ENCODE measurements at places on chromosomes 1 and 21. TPM values are rescaled to one million over a fixed set of nuclear protein-coding genes. Genes with fewer than 3 reads are reported as not detected.

TMEM240 gene
- total RNA-seq, result 2.7 TPM

SPRR2A gene
- not detected for total RNA-seq

SAMD11 gene
- 7.7 TPM for total RNA-seq

KRTAP19-6 gene
- not detected for total RNA-seq

CALML6 gene
- 0.29 TPM for total RNA-seq

CHI3L1 gene
- total RNA-seq, result 932 TPM

MSH4 gene
- total RNA-seq, result under 0.01 TPM

CD84 gene
- 0.29 TPM for total RNA-seq

TBCE gene
- total RNA-seq, result 26.8 TPM

KIAA1614 gene
- total RNA-seq, result 12.7 TPM

SYCP1 gene
- not detected for total RNA-seq

RHCE gene
- total RNA-seq, result 0.88 TPM

ZCCHC17 gene
- 30.4 TPM for total RNA-seq

SIK1 gene
- total RNA-seq, result 3.3 TPM

ADORA3 gene
- total RNA-seq, result not detected

PAFAH2 gene
- total RNA-seq, result 6.5 TPM

HCN3 gene
- 2.9 TPM for total RNA-seq

OLIG2 gene
- total RNA-seq, result not detected

BTG3 gene
- 22.4 TPM for total RNA-seq

PRAMEF27 gene
- not detected for total RNA-seq

SYPL2 gene
- total RNA-seq, result 1.8 TPM

FCMR gene
- total RNA-seq, result 0.29 TPM

IFI44 gene
- total RNA-seq, result 35.8 TPM

SOX13 gene
- total RNA-seq, result 6.8 TPM

CRNN gene
- total RNA-seq, result not detected

CFHR2 gene
- not detected for total RNA-seq

FNDC10 gene
- total RNA-seq, result 2.1 TPM

FAM131C gene
- total RNA-seq, result not detected

LHX8 gene
- total RNA-seq, result not detected

PROX1 gene
- under 0.01 TPM for total RNA-seq

BTG2 gene
- total RNA-seq, result 14.7 TPM

OR2M3 gene
- total RNA-seq, result not detected
